ENCODE measurements at places on chromosomes 1 and 21. TPM values are rescaled to one million over a fixed set of nuclear protein-coding genes. Genes with fewer than 3 reads are reported as not detected.

- no peak for DNase-seq
Observed at GRCh38 chr1:101069158-101069557, 43.6 kb upstream of the DPH5 start.

- no peak for DNase-seq
Observed at GRCh38 chr1:174344162-174344561, 103.6 kb upstream of the GPR52 start.

DNA sequence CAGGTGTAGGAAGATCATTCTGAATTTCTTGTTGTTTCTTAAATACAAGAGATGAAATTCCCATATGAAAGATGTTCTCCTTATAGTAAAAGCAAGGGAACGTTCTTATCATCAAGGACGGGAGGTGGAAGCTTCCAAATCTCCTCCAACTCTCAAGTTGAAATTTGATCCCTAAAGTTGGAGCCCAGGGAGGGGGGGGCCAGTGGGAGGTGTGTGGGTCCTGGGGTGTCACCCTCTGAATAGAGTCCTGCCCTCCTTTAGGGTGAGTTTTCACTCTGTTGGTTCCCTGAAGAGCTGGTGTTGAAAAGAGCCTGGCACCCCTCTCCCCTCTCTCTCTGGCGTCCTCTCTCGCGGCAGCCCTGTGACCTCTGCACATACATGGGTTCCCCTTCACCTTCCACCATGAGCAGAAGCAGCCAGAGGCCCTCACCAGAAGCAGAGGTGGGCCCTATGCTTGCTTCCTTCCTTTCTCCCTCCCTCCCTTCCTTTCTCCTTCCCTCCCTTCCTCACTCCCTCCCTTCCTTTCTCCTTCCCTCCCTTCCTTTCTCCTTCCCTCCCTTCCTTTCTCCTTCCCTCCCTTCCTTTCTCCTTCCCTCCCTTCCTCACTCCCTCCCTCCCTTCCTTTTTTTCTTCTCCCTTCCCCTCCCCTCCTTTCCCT, 10.0 kb upstream of the TRIM17 start:
- DNase-seq = no peak

DNA sequence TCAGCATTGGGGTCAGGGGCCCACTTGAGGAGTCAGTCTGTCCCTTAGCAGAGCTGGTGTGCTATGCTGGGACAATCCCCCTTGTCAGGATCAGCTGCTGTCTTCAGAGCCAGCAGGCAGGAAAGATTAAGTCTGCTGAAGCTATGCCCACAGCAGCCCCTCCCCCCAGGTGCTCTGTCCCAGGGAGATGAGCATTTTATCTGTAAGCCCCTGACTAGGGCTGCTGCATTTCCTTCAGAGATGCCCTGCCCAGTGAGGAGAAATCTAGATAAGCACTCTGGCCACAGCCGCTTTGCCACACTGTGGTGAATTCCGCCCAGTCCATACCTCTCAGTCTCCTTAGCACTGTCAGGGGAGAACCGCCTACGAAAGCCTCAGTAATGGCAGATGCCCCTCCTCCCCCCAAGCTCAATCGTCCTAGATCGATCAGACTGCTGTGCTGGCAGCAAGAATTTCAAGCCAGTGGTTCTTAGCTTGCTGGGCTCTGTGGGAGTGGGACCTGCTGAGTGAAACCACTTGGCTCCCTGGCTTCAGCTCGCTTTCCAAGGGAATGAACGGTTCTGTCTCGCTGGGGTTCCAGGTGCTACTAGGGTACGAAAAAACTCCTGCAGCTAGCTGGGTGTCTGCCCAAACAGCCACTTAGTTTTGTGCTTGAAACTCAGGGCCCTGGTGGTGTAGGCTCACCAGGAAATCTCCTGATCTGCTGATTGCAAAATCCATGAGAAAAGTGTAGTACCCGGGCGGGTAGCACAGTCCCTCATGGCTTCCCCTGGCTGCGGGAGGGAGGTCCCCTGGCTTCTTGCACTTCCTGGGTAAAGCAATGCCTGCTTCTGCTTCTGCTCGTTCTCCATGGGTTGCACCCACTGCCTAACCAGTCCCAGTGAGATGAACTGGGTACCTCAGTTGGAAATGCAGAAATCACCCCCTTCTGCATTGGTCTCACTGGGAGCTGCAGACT, 25.1 kb upstream of the TP53BP2 start:
- no peak for DNase-seq

DNA sequence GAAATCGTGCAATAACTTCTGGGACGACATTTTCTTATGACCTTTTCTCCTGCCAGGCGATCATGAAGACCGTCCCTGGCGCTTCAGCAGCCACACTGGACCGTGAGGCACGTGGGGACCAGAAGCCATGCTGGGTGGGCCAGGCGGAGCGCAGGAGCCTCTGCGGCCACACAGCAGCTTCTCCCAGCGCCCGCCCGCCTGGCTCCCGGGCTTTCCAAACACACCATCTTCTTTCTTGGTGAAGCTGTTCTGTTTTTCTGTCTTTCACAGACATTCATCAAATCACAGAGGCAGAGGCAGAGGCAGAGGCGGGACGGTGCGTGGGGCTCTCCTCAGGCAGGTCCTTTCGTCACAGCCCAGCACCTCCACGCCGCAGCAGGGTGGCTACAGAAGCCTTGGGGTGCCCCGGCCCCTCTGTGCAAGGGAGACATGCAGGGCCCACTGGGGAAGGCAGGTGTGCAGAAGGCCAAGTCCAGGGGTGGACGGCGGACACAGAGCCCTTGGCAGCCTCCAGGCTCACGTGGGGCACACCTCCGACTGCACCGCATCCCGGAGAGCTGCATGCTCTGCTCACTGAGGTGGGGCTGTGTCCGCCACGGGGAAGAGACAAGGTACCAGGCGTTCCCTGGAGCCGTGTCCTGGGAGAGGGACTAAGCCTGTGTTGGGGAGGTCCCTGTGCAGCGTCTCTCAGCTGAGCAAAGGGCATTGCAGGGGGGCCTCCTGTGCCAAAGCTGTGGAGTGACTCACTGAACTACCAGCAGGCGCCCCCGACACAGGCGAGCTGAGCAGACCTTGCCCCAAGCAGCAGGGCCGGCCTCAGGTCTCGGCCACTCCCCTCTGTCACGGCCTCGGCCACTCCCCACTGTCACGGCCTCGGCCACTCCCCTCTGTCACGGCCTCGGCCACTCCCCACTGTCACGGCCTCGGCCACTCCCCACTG, 2.6 kb upstream of the TMEM240 start:
- no peak for DNase-seq

DNA sequence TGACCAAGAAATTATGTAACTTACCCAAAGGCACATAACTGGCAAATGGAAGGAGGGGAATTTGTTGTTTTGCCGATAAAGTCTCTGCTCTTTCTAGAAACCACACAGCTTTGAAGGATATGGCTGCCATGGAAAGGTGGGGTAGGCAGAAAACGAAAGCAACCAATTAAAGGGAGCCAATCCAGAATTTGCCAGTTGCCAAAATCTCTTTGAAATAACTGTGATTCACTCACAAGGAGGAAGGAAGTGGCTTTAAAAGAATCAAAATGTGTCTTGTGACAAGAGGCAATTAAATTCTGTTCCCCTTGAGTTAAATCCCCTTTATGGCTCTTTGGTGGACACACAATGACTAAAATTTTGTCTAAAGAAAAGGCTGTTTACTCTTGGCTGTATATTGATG, 61.2 kb upstream of the CCDC190 start:
- peak; percentile 14 for DNase-seq

GRCh38 chr1:176838276-176838995, 326.1 kb downstream of the ASTN1 start:
- no peak for DNase-seq

GRCh38 chr21:42417533-42417932, 13.8 kb downstream of the UBASH3A start:
- DNase-seq = no peak

DNA sequence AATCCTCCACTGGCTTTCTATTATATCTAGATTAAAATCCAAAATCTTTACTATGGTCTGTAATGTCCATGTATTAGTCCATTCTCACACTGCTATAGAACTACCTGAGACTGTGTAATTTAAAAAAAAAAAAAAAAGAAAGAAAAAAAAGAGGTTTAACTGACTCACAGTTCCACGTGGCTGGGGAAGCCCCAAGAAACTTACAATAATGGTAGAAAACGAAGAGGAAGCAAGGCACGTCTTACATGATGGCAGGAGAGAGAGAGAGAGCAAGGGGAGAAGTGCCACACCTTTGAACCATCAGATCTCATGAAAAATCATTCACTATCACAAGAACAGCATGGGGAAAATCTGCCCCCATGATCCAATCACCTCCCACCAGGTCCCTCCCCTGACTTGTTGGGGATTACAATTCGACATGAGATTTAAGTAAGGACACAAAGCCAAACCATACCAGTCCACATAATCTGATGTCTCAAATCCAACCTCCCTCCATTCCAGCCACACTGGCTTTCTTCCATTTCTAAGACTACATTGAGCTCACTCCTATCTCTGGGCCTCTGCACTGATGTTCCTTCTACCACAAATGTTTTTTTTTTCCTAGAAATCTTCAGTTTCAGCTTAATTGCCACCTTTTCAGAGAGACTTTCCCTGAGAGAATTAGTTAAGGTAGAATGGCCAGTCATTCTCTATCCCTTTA, 92.4 kb downstream of the EIF4G3 start:
- DNase-seq = no peak

GRCh38 chr1:66434096-66434495, 99.9 kb upstream of the SGIP1 start:
- DNase-seq = peak; percentile 63

GRCh38 chr1:8097077-8097799, 71.1 kb upstream of the ERRFI1 start:
- DNase-seq = peak; percentile 96

DNA sequence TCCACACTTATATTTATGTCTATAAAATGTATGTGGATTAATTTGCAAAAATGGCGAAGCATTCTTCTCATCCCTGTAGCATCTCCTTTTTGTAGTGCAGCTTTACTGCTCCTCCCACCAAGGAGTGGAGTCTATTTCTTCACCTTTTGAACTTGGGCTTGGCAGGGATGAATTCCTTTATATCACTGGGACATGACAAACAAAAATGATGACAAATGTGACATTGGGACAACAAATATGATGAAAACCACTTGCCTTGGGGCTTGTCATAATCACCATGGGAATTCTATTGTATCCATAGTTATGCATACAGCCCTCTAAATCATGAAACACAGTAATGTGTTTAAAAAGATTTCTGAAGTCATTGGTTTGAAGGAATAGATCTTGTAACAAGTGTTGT, 155.0 kb downstream of the TNFSF18 start:
- no peak for DNase-seq

DNA sequence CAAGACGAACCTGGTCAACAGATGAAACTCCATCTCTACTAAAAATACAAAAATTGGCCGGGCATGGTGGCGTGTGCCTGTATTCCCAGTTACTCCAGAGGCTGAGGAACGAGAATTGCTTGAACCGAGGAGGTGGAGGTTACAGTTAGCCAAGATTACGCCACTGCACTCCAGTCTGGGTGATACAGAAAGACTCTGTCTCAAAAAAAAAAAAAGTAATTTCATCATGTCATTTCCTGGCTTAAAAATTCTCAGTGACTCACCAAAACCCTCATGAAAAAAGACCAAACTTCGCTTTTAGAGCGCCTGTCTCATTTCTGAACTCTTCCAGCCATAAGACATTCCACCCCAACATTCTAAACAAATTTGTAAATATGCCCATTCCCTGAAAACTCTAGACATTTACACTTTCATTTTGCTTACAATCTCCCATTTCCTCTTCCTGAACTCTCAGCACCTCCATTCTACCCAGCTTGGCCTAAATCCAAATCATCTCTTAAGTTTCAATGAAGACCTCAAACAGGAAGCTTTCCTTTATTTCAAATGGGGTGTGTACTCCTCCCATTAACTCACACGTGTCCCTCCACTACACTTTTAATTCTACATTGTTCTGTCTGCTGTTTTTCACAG, 50.5 kb upstream of the PRRC2C start:
- peak; percentile 82 for DNase-seq

DNA sequence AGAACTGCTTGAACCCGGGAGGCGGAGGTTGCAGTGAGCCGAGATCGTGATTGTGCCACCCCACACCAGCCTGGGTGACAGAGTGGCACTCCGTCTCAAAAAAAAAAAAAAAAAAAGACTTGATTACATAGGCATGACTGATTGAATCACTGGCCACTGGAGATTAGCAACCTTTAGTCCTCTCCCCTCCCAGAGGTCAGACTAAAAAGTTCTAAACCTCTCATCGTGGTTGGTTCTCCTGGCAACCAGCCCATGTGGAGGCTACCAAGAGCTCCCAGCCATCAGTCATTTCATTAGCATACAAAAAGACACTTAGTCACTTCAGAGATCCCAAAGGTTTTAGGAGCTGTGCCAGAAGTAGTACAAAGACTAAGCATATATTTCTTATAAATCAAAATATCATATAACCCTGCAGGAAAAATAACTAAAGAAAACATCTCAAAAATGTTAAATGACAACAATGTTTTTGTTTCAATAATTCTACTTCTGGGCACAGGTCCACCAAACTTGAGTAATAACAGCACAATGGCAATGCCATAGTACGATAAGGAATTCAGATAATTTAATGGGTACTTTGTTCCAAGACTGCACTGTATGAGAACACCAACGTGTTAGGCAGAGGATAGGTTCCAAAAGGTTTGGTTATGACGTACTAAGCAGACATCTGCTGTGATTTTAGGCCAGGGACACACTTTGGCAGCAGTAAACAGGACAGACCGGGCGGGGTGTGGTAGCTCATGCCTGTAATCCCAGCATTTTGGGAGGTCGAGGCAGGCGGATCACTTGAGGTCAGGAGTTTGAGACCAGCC, 18.1 kb downstream of the USP48 start:
- DNase-seq = peak; percentile 76

- peak; percentile 81 for DNase-seq
Observed at GRCh38 chr1:42177541-42177981, 13.0 kb upstream of the GUCA2A start.

DNA sequence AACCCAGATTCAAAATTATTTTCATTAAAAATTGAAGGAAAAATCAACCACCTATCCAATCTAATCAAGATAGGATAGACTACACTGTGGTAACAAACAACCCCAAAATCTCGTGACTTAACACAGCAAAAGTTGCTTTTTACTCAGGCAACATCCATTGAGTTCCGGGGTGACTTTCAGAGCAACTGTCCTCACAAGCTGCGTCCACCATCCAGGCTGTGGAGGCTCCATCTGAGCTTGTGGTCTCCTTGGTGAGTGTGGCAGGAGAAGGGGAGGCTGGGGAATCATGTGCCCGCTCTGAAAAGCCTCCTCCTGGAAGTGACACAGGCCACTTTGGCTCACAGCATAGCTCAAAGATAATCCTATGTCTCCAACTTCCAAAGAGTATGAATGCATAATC, 52.4 kb downstream of the CD2 start:
- no peak for DNase-seq

- no peak for DNase-seq
Observed at GRCh38 chr1:245538671-245539070, 383.9 kb downstream of the KIF26B start.

- no peak for DNase-seq
Observed at GRCh38 chr1:163056831-163057230, 12.3 kb upstream of the RGS4 start.

Gene LRRC53
- total RNA-seq = not detected

Gene AMY1A
- not detected for total RNA-seq

Gene KRTAP7-1
- not detected for total RNA-seq

Gene MX2
- total RNA-seq = 38.6 TPM

Gene PTCH2
- total RNA-seq = 0.10 TPM

Gene CELSR2
- total RNA-seq = 1.7 TPM

Gene COL16A1
- total RNA-seq = 12.2 TPM

Gene GCSAML
- total RNA-seq = 0.29 TPM

Gene VAV3
- total RNA-seq = 23.7 TPM

Gene BGLAP
- total RNA-seq = 0.08 TPM

Gene PDC
- total RNA-seq = not detected

Gene CD1B
- not detected for total RNA-seq

Gene GJB5
- not detected for total RNA-seq

Gene SELENON
- total RNA-seq = 32.1 TPM

Gene KAZN
- total RNA-seq = 1.6 TPM

Gene SPRR2F
- total RNA-seq = not detected

Gene OR2T1
- total RNA-seq = not detected

Gene PAX7
- 2.1 TPM for total RNA-seq

Gene RGSL1
- total RNA-seq = not detected

Data from H4 (cell line).